ENCODE measurements at places on chromosomes 3 and 15.

DNA sequence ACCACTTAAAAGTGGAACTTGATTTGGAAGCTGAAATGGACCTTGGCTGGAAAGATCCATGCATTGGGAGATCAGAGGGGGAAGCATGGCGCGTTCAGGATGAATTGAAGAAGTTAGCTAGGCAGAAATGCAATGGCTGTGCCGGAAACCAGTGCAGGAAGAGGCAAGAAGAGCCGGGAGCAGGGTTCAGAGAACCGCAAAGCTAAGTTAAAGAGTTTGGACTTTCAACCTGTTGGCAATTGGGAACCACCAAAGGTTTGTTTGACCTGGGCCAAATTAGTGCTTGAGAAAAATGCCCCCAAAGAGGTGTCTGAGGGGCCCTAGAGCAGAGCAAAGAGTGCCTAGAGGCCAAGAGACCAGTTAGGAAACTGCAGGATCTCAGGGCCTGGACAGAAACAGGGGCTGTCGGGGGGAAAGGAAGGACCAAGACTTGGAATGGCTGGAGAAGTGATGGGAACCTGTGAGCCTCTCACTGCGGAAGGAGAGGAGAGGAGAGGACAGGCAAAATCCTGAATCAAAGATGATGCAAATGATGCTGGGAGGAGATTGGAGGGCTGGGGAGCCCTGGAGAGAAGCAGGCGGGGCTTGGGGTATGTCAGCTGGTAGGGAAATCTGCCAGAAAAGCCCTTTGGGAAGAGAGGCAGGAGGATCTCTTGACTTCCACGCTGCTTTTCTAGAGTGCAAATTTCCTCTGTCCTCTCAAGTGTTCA lies 49.3 kb downstream of the FAM174B start:
- no peak for DNase-seq

DNA sequence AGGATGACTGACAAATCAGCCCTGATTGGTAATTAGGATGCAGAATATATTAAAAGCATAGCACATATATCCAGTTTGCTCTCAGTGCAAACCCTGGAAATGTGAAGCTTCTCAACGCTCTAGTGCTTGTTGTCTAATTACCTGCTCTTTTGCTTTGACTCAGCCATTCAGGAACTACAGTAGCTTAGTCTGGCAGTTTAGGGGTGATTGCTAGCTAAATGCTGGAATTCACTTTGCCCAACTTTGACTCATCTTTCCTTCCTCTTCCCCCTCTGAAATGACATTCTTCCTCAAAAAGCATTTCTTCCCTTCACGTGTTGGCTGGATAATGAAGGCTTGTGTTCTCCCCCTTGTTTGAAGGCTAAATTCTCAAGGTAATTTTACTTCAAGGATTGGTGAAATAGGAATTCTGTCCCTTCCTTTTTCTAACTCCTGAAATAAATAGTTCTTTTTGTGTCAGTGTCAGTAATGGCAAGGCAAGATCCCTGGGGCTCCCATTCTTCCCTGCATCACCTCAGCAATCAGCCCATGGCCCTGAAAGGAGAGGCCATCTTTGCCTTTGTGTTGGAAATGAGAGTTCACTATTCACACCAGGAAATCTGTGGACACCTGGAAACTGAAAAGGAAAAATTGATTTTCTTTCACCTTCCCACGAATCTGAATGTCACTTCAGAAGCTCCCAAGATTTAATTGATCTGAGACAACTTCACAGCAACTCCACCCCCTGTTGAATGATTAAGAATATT lies 103.6 kb downstream of the ECT2 start:
- DNase-seq: no peak

DNA sequence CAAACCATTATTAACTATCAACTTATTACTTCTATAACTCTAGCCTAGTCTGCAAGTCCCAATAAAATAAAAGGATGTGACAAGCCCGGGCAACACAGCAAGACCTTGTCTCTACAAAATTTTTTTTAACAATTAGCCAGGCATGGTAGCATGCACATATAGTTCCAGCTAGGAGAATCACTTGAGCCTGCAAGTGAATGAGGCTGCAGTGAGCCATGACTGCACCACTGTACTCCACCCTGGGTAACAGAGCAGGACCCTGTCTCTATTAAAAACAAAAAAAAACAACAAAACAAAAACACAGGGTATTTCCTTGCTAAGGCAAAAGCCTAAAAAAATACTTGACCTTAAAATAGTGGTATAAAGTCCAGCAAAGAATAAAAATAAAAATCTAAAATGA lies 31.4 kb downstream of the ANKRD28 start:
- no peak for DNase-seq

GRCh38 chr3:123332124-123332641 lies 116.7 kb downstream of the ADCY5 start:
- no peak for DNase-seq

DNA sequence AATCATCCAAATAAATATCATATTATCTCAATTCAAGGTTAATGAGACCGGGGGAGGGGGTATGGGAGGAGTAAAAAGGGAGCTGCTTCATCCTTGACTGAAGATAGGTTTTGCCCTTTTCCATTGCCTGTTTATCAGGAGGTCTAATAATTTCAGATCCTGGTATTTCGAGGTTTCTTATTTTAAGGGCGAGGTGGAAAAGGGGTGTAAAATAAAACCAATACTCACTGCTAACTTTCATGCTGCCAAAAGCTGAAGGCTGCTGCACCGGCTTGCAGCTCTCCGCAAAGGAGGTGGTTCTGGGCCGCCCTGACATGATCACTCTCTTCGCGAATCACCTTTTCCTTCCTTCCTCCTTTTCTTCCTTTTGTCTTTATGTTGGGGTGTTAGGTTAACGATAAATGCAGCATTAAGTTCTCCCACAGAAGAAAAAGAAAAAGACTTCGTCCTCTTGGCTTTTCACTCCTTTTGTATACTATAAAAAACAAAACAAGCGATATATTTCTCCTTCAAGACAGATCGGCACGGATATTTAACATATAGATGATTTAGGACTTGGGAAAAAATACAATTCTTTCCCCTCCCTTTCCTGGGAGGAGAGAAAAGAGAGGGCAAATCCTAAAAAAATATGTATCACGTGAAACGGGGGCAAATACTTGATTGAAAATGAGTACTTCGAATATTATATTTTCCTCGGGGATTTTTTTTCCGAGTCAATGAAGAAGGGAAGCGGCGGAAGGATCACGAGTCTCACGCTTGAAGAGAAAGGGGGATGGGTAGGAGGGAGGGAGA lies 932 bp downstream of the GSK3B start:
- peak; percentile 18 for DNase-seq

DNA sequence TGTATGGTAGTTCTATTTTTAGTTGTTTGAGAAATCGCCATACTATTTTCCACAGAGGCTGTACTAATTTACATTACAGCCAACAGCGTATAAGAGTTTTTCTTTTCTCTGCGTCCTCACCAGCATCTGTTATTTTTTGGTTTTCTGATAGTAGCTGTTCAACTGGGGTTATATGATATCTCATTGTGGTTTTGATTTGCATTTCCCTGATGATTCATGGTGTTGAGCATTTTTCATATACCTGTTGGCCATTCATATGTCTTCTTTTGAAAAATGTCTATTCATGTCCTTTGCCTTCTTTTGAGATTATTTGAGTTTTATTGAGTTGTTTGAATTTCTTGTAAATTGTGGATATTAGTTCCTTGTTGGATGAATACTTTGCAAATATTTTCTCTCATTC lies 114.6 kb downstream of the LRRK1 start:
- no peak for DNase-seq

DNA sequence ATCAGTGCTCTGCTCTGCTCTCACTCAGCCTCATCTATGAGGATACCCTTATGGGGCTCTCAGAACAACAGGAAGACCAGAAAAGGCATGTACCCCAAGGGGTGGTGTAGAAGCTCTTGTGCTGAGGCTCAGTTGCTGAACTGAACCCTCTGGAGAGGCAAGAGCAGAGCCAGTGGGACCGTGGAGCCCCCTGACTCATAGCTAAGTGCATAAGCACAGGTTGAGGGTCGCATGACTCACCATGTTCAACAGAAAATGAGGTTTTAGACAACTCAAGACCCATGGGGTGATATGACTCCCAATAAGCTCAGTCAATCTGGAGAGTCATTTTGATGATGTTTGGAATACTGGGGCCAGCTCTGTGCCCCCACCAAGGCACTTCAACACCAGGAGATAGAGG lies 37.3 kb downstream of the CRYGS start:
- DNase-seq: no peak

DNA sequence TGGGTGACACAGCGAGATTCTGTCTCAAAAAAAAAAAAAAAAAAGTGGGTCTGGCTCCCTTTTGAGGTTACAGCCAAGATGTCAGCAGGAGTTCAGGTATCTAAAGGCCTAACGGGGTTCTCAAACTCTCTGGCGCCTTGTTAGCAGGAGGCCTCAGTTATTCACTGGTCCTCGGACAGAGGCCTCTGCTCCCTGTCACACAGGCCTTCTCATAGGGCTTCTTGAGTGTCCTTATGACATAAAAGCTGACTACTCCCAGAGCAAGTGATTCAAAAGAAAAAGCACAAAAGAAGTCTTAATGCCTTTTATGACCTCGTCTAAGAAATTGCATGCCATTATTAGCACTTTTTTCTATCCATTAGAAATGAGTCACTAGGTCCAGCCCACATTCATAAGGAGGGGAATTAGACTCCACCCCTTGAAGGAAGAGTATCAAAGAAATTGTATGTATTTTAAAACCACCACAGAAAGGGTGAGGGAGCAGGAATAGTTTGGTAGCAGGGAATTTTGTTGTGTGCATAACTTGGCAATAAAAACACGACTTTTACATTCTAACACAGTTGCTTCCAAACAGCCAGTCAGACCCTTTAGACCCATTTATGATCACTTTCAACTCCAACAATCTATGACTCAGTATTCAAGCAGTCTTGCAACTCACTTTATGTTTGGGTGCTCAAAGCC lies 90.3 kb downstream of the MEX3B start:
- DNase-seq: no peak

DNA sequence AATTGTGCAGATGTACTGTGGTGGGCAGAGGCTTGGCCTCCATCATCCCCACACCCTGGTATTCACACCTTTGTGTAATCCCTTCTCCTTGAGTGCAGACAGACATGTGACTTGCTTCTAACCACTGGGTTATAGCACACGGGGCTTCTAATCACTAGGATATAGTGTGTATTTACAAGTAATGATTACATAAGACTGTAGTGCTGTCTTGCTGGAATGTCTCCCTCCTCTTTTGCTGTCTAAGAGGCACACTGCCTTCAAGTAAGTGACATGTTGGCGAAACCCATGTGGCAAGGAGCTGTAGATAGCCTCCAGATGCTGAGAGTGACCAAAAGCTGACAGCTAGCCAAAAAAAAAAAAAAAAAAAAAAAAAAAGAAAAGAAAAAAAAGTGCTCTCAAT lies 542.7 kb upstream of the MDFIC2 start:
- DNase-seq: no peak

GRCh38 chr15:72112116-72112515 lies 5.8 kb downstream of the MYO9A start:
- DNase-seq: no peak

DNA sequence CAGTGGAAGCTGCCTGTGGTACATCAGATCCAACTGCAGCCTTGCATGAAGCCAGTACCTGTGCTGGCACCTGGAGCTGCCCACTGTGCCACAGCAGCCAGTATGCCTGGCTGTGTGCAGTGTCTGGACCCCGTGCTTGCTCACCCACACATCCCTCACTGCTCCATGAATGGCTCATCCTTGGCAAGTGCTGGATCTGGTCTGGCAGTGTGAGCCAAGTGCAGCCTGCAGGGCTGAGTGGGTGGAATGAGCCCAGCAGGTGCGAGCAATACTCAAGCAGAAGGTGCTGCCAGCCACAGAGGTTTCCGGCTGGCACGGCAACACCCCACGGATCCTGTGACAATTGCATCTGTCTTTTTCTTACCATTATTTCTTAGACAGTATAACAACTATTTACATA lies 488.2 kb upstream of the ROBO2 start:
- no peak for DNase-seq

DNA sequence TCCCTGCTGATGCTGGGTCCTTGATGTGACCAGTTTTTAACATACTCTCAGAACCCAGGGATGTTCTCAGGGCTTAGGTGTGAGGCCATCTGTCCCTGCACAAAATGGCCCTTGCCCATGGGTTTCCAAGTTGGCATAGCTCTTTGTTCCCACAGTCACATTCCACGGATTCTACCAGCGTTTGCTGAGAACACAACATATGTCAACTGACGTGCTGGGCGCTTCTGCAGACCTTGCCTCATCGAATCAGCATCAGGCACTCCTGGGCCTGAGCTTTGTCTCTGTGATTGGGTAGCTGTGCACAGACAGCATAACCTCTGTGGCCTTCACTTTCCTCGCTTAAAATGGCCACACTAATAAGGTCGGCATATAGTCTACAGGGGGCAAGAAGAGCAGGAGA lies 69.0 kb downstream of the MGLL start:
- no peak for DNase-seq

DNA sequence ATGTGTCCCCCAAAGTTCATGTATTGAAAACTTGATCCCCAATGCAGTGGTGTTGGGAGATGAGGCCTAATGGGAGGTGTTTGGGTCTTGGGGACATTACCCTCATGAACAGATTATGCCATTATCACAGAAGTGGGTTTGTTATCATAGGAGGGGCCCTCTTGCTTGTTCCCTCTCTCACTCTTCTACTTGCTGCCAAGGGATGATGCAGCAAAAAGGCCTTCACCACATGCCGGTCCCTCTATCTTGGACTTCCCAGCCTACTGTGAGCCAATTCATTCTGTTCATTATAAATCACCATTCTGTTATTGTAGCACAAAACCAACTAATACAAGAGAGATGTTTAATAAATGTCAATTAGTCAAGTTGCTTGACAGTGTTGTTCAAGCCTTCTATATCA lies 47.2 kb downstream of the FAM227B start:
- DNase-seq: no peak

DNA sequence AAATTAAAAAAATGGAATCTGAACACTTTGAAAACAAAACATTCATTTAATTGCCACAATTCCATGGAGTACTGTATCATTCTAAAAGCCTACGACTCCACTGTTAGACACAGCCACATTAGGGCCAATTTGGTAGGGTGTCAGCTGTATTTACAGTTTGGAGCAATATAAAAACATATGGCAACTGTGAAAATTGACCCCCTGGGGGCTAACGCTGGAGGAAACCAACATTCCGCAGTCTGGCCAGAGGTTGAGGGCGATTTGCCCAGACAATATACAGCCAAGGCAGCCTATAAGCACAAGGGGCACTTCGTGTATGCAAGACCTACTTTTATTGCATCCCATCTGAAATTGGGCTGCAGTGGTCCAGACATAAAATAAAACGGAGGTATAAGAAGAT lies 476.5 kb upstream of the WNT5A start:
- DNase-seq: no peak

- DNase-seq: no peak
Measured at GRCh38 chr3:31392568-31392967, 140.2 kb upstream of the STT3B start.

GRCh38 chr15:85639752-85640381 lies 154.9 kb downstream of the KLHL25 start:
- DNase-seq: no peak

All from activated naive CD4-positive, alpha-beta T cell (primary cell).